Ascending aorta (tissue), 2 donors: ENCODE measurements at places on chromosomes 4 and X.

GRCh38 chr4:66577922-66578321 is 907.6 kb upstream of the EPHA5 start:
- H3K36me3 ChIP-seq = no peaks in the 10 kb centered on the region
- H3K27me3 ChIP-seq = no peaks in the 10 kb centered on the region
- no peaks in the 10 kb centered on the region for H3K4me1 ChIP-seq
- no peak overlapping the region for H3K27ac ChIP-seq
- no peak for DNase-seq

DNA sequence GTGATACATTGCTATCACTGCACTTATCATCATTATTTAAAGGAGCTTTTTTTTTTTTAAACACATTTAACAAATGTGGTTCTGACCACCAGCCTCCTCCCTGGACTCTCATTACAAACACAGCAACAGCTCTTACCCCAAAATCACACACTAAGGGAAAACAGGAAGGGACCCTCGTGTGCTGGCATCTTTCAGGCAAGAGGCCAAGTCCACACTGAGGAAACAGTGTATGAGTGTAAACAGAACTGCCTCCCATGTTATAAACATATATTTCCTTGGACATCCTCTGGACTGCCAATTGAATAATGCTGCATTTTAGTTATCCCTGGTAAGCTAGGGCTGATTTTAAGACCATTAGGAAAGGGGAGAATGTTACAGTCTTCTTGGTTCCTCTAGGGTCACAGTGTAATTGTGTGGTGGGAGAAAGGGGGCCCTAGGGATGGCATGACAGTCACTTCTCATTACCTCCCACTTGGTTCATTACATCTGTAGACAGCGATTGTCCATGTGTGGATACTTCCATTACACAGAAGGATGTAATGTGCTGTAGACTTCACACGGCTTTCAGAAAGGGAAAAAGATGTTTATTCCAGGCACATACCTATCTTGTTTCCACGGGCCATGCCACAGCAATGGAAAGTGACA is 244.6 kb upstream of the TET2 start:
- H3K36me3 ChIP-seq = no peaks in the 10 kb centered on the region
- H3K4me3 ChIP-seq = no peak overlapping the region
- H3K27ac ChIP-seq = no peak overlapping the region
- H3K27me3 ChIP-seq = no peaks in the 10 kb centered on the region
- no peaks in the 10 kb centered on the region for H3K4me1 ChIP-seq

DNA sequence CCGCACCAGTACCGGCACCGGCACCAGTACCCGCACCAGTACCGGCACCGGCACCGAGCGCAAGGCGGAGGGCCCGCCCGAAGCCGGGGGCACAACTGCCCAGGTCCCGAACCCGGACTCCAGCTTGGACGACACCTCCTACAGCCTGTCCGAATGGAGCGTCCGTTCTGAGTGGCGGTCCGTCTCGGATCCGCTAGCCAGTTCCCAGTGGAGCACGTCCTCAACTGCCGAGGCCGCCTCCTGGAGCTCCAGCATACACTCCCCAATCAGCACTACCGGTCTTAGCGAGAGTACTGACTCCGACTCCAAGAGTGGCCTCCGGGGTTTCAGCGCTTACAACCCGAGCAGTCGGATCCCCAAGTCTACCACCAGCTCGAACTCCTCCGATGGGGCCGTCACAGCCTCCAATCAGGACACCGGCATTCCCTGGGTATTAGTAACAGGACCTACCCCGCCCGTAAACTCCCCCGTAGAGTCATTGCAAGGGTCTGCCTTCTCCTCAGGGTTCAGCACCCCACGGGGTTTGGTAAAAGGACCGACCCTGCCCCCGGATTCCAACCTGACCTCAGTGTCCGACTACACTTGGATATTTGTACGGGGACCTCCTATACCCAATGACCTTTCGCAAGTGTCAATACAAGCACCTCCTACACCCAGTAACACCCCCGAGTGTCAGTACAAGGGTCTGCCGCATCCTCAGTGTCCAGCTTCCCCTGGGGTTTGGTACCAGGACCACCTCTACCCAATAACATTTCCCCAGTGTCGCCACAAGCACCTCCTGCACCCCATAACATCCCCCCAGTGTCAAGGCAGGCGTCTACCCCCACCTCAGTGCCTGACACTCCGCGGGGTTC is 721 bp upstream of the MAOA start:
- peak overlapping the region; percentile 83 for H3K4me3 ChIP-seq
- H3K27ac ChIP-seq = peak overlapping the region; percentile 88
- no peaks in the 10 kb centered on the region for H3K4me1 ChIP-seq
- no peaks in the 10 kb centered on the region for H3K36me3 ChIP-seq

DNA sequence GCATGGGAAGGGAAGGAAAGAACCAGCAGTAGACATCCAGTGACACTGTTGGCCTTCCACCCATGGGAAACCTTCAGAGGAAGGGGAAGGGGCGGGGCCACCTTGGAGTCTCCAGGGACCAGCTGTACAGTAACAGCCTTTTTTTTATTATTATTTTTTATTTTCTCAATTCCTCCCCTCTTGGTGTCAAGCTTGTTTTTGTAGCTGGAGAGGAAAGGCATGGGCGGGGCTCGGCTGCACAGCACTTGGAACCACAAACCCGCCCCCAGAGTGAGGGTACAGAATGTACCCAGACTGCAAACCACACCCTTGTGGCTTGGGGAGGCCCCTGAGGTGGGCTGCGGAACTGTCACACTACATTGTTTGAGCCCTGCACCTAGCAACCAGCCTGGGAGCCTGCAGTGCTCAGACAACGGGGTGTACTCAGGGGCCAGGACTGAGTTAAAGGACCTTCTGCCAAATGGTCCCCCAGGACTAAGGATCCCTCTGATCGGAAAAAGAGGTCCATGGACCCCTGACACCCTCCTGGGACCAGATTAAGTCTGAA is 45.7 kb downstream of the PRPS1 start:
- peak overlapping the region; percentile 19 for H3K4me3 ChIP-seq
- H3K27me3 ChIP-seq = no peaks in the 10 kb centered on the region
- H3K36me3 ChIP-seq = no peaks in the 10 kb centered on the region
- peak overlapping the region; percentile 95 for H3K27ac ChIP-seq

DNA sequence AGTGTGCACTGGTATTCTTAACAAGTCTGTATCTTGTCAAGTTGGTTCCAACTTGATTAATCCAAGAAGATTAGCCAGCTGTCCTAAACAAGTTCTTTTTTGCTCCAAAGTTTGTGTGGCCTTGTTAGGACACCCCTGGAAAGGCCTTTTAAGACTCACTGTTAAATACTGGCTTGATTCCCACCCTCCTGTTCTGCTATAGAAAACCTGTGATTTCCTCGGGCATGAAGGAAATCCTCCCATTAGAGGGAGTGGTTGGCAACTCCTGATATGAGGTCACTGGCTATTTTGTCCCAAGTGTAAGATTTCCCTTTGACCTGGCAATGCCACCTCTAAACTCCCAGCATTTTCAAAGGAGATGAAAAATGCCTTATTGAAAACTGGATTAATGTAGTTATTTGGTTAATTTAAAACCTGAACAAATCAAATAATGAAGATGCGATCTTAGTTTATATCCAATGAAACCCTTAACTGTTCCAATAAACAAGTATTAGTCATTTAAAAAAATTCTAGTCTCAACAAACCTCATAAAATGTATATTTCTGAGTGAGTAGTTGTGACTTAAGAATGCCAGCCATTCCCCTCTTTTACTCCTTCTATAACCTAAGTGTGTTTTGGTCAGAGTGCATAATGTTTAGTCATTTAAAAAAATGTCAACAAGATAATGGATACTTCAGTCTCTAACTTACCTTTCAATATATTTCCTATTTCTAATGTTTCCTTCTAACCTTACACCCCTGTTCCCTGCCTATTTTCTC is 94.4 kb downstream of the NPNT start:
- no peak overlapping the region for H3K4me3 ChIP-seq
- no peaks in the 10 kb centered on the region for H3K27me3 ChIP-seq
- H3K36me3 ChIP-seq = no peaks in the 10 kb centered on the region
- DNase-seq = no peak
- peak overlapping the region; percentile 79 for H3K27ac ChIP-seq
- H3K4me1 ChIP-seq = peaks cover 12% of the 10 kb centered on the region

- peaks cover 2% of the 10 kb centered on the region for H3K4me1 ChIP-seq
- peak; percentile 21 for DNase-seq
- no peaks in the 10 kb centered on the region for H3K36me3 ChIP-seq
- H3K27ac ChIP-seq = peak within 1 kb of the TSS; percentile 100
- peak within 1 kb of the TSS; percentile 87 for H3K4me3 ChIP-seq
These were observed at the start of gene ANKRD37 for GRCh38 chr4:185396724-185397385. TSS of gene ANKRD37 (plus strand) at chr4:185396841. CDS start at chr4:185396924, 83 bp downstream.

DNA sequence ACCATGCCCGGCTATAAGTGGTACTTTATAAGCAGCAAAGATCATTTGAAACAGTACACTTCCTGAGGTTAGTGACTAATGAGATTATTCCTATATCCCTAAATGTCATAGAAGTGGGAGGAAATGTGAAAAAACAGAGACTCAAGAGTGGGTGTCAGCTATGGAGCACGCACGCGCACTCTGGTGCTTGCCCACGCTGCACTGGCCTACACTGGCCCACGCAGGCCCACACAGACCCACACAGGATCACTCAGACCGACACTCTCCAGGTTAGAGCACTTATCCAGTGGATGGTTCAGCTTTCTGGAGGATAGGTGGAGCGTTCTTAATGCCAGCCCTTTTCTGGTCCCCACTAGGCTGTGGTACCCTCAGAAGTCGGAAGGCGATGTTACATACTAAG is 78.5 kb downstream of the IL1RAPL1 start:
- H3K36me3 ChIP-seq = no peaks in the 10 kb centered on the region
- H3K4me1 ChIP-seq = no peaks in the 10 kb centered on the region
- no peak overlapping the region for H3K4me3 ChIP-seq
- DNase-seq = no peak
